ENCODE measurements at places on chromosomes 6 and 20.

- DNase-seq, result no peak
These were observed 89.2 kb upstream of the BCLAF1 start for GRCh38 chr6:136378888-136379287.

- no peak for DNase-seq
These were observed 55.9 kb upstream of the DOK5 start for GRCh38 chr20:54419531-54419930.

- DNase-seq, result no peak
These were observed 120.2 kb downstream of the QRSL1 start for GRCh38 chr6:106749609-106750008.

GRCh38 chr20:61271312-61272231 is 19.5 kb downstream of the CDH4 start:
- DNase-seq, result no peak

GRCh38 chr6:32415521-32416019 is 8.6 kb upstream of the BTNL2 start:
- peak; percentile 74 for DNase-seq

GRCh38 chr6:108655806-108656651 is 95.3 kb downstream of the FOXO3 start:
- no peak for DNase-seq

GRCh38 chr6:82264824-82265223 is 17.3 kb upstream of the IBTK start:
- DNase-seq, result no peak

DNA sequence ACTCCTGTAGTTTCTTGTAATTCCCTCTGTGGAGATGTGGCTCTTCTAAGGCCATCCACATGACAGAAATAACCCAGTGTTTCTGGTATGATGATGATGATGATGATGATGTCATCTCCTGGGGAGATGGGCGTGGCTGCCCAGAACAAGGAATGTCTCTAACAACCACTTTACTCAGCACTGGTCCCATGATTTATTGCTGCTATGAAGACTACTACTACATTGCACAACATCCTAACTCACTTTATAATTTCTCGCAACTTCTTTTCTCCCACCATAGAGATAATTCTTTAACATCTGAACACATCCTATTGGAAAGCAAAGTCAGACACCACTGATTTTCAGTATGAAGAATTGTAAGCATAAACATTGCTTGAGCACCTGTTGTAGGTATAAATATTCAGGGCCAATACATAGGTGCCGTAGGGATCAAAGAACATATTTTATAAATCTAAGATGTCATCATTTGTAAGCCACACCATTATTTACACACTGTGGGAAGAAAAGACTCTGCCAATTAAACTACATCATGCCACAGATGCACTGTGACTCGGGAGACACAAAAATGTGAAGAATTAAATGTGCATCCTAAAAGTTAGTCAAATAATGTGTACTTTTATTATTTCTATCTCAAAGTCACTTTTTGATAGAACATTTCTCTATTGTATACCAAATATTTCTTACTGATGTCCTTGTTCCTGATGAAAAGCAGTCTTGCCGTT is 6.4 kb downstream of the TPMT start:
- no peak for DNase-seq

DNA sequence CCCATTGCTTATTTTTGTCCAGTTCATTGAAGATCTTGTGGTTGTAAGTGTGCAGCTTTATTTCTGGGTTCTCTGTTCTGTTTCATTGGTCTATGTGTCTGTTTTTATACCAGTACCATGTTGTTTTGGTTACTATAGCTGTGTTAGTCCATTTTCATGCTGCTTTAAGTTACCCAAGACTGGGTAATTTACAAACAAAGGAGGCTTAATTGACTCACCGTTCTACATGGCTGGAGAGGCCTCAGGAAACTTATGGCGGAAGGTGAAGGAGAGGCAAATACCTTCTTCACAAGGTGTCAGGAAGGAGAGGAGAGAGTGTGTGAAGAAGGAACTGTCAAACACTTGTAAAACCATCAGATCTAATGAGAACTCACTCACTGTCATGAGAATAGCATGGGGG is 29.9 kb upstream of the FERMT1 start:
- DNase-seq, result no peak

DNA sequence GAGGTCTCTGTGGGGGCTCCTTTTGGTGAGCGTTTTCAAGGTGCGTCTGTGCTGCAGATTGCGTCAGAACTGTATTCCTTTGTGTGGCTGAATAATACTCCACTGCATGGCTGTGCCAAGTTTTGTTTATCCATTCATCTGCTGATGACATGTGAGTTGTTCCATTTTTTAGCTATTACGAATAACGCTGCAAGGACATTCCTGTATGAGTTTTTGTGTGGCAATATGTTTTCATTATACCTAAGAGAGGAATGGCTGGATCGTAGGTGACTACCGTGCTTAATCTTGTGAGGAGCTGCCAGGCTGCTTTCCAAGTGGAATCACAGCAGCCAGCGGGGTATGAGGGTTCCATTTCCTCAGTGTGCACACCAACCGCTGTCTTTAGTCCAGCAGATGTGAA is 1.1 kb upstream of the DACT2 start:
- no peak for DNase-seq

DNA sequence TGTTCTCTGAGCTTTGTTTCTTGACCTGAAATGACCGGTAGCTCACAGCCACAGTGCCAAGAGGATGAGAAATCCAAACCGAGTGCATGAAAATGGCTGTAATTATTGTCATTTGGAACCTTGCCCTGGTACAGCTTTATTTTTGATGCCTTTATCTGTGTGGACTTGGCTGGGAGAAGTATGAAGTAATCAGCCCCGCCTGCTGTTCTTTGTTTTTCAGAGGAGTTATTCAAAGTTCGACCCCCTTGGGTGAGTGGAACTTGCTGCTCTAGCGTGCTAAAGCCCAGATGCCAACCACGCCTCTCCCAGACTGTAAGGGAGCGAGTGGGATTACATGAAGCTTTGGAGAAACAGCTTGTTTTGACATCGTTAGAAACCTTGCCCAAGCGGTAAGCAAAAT is 48.3 kb downstream of the ECT2L start:
- DNase-seq, result no peak

DNA sequence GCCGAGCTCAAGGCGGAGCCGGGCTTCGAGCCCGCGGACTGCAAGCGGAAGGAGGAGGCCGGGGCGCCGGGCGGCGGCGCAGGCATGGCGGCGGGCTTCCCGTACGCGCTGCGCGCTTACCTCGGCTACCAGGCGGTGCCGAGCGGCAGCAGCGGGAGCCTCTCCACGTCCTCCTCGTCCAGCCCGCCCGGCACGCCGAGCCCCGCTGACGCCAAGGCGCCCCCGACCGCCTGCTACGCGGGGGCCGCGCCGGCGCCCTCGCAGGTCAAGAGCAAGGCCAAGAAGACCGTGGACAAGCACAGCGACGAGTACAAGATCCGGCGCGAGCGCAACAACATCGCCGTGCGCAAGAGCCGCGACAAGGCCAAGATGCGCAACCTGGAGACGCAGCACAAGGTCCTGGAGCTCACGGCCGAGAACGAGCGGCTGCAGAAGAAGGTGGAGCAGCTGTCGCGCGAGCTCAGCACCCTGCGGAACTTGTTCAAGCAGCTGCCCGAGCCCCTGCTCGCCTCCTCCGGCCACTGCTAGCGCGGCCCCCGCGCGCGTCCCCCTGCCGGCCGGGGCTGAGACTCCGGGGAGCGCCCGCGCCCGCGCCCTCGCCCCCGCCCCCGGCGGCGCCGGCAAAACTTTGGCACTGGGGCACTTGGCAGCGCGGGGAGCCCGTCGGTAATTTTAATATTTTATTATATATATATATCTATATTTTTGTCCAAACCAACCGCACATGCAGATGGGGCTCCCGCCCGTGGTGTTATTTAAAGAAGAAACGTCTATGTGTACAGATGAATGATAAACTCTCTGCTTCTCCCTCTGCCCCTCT is 1.1 kb downstream of the CEBPB start:
- no peak for DNase-seq

DNA sequence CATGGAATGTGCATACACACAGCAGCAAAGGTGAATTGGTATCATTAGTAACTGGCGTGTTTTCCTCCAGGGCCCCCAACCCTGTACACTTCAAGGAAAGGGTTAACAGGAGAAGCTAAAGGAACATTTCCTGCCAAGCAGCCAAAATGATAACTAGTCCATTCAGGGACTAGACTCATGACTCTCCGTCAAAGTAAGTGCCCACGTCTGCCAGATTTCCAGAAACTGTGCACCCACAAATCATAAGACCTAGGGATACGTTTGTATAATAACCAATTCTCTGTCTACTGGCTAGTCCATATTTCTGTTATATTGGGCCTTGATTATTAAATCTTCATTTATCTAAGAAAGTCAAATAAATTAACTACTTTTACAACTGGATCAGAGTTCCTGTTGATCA is 76.0 kb upstream of the NHSL1 start:
- DNase-seq, result no peak

GRCh38 chr6:156994215-156995076 is 217.3 kb downstream of the ARID1B start:
- no peak for DNase-seq

DNA sequence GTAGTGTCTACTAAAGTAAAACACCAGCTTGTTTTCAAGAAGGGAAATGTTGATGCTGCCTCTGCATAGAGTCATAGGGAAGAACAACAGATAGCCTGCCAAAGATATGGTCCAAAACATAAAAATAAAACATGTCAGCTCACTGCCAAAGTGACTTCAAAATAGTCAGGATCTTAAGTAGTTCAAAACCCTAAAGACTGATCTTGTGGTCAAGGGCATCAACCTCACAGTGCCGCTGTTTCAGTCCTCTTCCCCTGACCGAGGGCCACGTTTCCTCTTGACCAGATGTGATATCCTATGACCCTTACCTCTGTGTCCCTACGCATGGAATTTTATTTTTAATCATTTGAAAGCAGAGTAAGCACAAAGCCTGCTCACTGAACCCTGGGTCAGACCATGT is 104.2 kb upstream of the CNKSR3 start:
- no peak for DNase-seq

DNA sequence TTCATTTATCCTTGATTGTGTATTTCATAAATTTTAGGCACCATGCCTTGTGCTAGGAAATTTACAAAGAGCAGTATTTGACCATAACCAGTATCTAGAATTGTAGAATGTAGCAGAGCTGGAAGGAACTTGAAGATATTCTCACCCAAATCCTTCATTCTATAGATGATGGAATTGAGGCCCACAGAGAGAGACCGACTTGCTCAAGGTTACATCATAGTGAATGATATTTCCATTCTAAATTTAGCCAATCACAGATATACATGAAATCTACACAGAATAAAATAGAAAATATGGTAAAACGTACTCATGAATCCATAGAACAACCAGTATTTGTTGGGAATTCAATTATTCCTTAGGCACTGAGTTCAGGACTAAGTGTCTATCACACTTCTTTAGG is 10.9 kb upstream of the SGK1 start:
- no peak for DNase-seq

DNA sequence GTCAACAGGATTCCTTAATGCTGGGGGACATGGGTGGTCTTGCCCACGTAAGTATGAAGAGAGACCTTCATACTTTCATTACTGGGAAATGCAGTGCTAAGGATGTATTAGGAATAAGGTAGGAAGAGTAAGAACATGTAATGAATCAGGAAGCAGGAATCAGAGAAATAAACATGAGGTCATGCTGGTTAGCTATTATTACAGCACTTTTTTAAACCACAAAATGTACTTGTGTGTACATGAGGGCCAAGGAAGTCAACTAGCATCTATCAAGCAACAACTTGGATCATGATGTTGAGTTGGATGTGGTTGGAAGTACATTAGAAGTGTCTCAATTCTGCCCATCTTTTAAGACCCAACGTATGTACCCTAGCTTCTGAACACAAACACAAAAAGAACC is 63.5 kb upstream of the E2F3 start:
- DNase-seq, result no peak

- DNase-seq, result no peak
These were observed 97.5 kb downstream of the NFATC2 start for GRCh38 chr20:51444922-51445438.

- DNase-seq, result no peak
These were observed 2.6 kb upstream of the CENPW start for GRCh38 chr6:126337323-126337722.

GRCh38 chr20:3092611-3093379 is 8.3 kb upstream of the AVP start:
- DNase-seq, result no peak

DNA sequence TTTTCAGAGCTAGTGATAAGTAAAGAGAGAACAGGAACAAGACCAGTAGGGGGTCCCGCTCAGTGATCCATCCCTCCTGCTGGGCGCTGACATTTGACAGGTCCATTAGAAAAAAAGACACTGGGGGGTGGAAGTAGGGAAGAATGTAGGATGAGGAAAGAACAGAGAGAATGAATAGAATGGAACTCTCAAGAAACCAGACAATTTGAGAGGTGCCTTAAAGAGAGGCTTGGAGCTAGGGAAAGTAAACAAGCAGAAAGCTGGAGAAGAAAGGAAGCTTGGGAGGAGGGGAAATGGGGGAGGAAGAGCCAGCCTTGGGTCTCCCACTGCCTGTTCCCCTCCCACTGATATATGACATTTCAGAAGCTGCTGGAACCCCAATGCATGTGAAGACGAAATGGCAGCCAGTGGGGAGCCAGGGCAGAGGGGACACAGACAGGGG is 8.4 kb downstream of the GABBR1 start:
- no peak for DNase-seq

- DNase-seq, result no peak
These were observed 6.7 kb downstream of the TMEM151B start for GRCh38 chr6:44276667-44277640.

GRCh38 chr6:107443608-107444267 is 15.6 kb downstream of the PDSS2 start:
- no peak for DNase-seq

- no peak for DNase-seq
These were observed 5.6 kb downstream of the PPP1R16B start for GRCh38 chr20:38810926-38811630.

DNA sequence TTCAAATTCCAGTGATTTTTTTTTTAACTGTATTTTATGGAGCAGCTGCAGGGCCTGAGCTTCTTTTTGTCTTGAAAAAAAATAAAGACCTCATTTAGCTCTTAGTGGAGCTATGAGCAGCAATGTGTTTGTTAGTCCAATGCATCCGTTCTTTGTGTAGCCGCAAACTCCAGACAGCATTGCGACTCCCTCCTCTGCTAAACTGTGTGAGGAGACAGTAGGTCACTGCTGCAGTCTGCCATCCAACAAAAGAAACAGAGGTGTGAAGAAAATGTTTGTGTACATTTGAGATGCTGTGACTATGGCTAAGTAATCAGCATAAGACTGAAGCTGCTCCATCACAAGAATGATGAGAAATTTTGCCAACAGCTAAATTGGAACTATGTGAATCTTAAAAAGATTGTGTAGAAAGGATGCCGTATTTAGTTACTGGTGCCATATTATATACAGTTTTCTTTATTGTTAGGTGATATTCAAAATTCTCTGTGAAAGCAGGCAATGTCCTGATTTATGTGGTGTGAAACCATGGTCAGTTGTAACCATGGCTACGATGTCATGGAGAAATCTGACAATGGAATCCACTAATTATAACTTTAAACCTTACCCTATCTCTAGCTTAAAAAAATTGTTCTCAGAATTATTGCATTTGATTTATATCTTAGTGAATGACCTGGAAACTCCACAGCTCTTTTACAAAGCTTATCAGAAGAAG is 428.8 kb upstream of the EPHA7 start:
- no peak for DNase-seq
